Suprapubic skin (tissue), 4 donors: ENCODE measurements at places on chromosomes 13 and 19. TPM values are rescaled to one million over a fixed set of nuclear protein-coding genes. Genes with fewer than 3 reads are reported as not detected.

Gene AMER2
- total RNA-seq = 0.32 TPM

GRCh38 chr19:39696387-39696786 is 7.9 kb upstream of the LGALS14 start:
- DNase-seq = no peak

- no peak for DNase-seq
Measured at GRCh38 chr19:13830114-13830740, 35.0 kb downstream of the ZSWIM4 start.

- DNase-seq = no peak
Measured at GRCh38 chr19:44003461-44004009, 778 bp downstream of the ZNF230 start.

GRCh38 chr13:78326633-78327032 is 276.7 kb downstream of the POU4F1 start:
- DNase-seq = no peak

GRCh38 chr19:50377051-50377461 is 799 bp downstream of the NR1H2 start:
- DNase-seq = peak; percentile 84

GRCh38 chr13:109227344-109227940 is 558.9 kb downstream of the IRS2 start:
- no peak for DNase-seq

Gene KCNJ14
- total RNA-seq = 4.2 TPM

Gene NLRP9
- not detected for total RNA-seq

Gene RNASEH2A
- total RNA-seq = 14.3 TPM

Gene PIBF1
- total RNA-seq = 18.9 TPM

DNA sequence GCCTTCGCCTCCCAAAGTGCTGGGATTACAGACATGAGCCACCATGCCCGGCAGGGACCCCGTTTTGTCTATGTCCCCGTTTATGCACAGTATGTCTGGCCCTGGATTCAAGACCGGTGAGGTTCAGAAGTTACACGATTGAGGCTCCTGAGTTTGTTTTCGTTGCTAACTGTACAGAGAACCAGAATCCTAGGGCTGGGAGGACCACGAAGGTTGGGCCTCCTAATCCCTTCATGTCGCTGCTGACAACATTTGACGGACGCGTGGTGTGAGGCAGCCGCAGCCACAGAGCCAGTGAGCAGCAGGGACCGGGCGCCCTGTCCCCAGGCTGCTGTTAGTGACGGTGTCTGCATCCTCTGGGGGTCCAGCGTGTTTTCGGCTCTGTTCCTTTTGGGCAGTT is 91.4 kb downstream of the ATP11A start:
- DNase-seq = no peak

GRCh38 chr19:58054901-58055874 is 3.9 kb upstream of the ZNF135 start:
- DNase-seq = no peak

GRCh38 chr13:40456397-40456953 is 210.0 kb downstream of the FOXO1 start:
- no peak for DNase-seq

Gene HSD17B14
- 3.1 TPM for total RNA-seq

Gene WASF3
- total RNA-seq = 8.2 TPM

Gene SPC24
- 4.0 TPM for total RNA-seq

Gene MEDAG
- 10.3 TPM for total RNA-seq

Gene ATP8B3
- 1.6 TPM for total RNA-seq

Gene ZNF8
- 9.0 TPM for total RNA-seq
